ENCODE measurements at places on chromosomes 4 and X.

- DNase-seq: no peak
These were observed 72.0 kb upstream of the HHIP start for GRCh38 chr4:144574000-144574399.

DNA sequence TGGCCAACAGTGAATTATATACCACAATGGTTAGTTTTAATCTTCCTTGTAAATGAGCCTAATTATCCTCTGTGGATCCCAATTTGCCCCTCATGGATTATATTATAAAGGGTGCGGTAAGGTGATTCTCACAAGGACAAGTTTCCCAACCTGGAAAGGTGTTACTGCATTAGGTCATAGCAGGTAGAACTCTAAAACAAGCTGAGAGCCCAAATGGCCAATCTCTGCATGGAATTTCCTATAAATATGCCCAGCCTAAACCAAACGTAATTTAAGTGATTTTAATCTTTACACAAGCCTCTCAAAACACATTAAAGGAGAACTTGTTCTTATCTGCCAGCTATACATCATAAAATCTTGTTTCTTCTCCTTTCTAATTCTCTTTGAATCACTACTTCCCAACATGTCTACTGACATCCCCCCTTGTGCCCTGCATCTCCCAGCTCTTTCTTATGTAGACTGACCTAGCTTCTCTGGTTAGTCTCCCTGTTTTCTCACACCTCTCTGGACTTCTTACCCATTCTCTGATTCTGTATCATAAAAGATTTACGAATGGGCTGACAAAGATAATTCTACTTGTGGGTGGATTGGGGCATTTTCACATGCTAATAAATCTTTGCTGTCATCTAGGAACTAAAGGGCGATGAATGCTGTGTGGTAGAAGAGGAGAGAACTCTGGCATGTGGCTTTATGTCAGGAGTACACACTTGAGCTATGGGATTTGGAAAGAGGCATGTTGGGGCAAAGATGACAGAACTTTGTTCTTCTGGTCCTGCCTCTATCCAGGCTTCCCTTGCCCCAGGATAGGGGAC is 94.3 kb upstream of the PGRMC2 start:
- no peak for DNase-seq

GRCh38 chrX:66017659-66018170 is 22.2 kb downstream of the VSIG4 start:
- no peak for DNase-seq

- no peak for DNase-seq
These were observed 9.4 kb downstream of the INTU start for GRCh38 chr4:127642169-127642568.

- DNase-seq: peak; percentile 20
These were observed 46.8 kb upstream of the ELF2 start for GRCh38 chr4:139223682-139224317.

- peak; percentile 40 for DNase-seq
These were observed 32.3 kb upstream of the IRF2 start for GRCh38 chr4:184506527-184507121.

DNA sequence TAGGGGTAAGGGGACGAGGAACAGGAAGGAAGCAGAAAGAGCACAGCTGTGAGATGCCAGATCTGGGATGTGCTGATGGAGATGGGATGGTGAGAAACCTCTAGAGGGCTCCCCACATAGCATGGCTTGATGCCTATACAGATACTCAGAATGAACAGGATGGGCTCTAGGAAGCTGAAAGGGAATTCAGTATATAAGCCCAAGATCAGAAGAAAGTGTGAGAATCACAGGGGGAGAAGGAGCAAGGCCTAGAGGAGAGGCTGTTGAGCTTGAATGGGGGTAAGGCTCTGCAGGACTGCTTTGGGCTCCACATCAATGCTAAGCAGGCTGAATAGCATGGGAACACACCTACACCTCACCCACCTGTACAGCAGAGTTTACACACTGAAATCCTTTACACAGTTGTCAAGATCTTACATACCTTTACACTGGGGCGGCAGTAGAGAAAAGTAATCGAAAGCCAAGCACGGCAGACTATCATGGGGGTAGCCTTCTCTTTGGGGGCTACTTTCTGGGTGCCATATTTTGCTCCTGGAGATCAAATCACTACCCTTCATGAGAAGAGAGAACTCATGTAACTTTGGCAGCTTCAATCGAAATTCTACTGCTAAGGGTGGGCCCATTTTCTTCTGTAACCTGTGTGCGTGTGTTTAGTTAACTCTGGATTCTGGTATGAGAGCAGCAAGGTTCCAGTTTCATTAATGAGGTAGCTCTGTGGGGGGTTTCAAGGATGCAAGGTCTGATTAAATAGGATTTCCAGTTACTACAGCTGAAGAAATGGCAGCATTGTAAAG is 30.6 kb downstream of the HOPX start:
- DNase-seq: no peak

- no peak for DNase-seq
These were observed 519.0 kb downstream of the IL15 start for GRCh38 chr4:142155347-142155746.

- no peak for DNase-seq
These were observed 5.5 kb downstream of the SUV39H1 start for GRCh38 chrX:48702032-48702431.

DNA sequence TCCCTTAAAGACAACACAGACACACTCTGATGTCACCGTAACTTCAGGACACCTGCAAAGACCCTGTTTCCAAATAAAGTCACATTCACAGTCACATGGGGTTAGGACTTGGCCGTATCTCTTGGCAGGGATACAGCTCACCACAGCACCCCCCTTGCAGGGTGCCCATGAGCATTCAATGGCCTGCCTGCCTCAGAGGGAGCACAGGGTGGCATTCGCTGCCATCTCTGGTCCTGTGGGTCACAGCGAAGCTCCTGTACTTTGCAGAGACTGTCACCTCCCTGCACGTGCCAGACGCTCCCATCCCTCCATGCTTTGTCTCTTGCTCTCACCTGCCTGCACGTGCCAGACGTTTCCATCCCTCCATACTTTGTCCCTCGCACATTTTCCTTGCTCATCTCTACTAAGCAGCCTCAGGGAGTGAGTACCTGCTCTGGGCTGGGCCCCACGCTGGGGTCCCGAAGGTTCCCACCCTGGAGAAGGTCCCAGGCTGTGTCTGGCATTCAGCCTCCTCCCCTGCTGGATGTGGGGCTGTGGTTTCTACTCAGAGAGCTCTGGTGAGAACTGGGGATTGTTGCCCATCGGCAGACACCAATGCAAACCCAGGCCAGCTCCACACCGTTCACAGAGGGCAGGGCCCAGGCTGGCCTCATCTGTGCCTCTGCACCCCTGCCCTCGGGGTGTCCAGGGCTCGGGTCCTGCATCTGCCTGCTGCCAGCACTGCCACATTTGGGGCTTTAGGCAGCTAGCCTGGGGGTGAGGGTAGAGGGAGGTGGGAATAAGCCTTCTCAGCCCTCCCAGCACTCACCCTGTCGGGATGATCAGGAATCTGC is 15.8 kb downstream of the HTRA3 start:
- DNase-seq: no peak

- DNase-seq: no peak
These were observed 55.3 kb upstream of the GNRHR start for GRCh38 chr4:67809502-67809901.

DNA sequence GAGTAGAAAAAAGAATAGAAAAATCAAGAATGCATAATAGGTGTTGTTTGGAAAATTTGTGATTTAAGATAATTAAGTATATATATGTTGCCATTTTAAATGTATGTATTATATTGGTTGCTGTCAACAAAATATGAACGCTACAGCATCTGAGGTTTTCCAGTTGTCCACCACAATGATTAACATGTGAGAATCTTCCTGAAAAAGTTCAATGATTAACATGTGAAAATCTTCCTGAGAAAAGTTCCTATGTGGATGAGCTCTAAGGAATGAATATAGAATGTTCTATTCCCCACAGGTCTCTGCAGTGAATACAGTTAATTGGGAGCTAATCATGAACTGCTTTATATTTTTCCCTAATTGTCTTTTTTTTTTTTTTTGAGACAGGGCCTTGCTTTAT is 214.7 kb downstream of the CBR4 start:
- DNase-seq: no peak

GRCh38 chr4:184329659-184330400 is 112.2 kb upstream of the ENPP6 start:
- DNase-seq: no peak

DNA sequence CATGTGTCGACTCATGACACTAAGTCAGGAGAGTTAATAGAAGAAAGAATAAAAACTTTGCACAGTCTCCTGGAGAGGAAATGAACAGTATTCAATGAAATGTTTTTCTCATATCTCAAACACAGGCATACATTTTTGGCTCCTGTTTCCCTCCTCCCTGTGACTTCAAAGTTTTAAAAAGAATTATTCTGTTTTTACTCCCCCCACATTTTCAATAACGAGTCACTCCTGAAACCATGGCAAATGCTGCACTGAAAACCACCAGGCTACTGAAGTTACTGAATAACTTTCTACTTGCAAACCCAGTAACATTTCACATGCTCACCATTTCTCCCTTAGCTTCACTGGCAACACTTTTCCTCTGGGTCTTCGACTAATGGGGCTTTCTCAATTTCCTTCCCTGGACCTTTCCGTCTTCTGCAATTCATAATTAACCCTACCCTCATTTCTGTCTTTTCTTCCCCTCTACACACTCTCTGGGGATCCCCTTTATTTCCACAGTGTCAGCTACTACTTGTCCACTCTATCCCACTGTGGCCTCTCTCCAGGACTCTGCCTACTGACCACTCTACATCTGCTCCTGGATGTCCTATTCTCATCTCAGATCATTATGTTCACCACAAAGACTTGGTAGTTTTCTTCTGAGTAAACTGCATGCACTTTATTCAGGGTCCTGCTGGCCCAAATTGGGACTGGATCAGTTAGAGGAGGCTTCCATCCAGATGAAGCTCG is 225.8 kb upstream of the ETNPPL start:
- DNase-seq: no peak

GRCh38 chrX:152930516-152930915 is 32.6 kb downstream of the ZNF185 start:
- DNase-seq: no peak

GRCh38 chr4:43244688-43245382 is 352.3 kb downstream of the GRXCR1 start:
- no peak for DNase-seq

DNA sequence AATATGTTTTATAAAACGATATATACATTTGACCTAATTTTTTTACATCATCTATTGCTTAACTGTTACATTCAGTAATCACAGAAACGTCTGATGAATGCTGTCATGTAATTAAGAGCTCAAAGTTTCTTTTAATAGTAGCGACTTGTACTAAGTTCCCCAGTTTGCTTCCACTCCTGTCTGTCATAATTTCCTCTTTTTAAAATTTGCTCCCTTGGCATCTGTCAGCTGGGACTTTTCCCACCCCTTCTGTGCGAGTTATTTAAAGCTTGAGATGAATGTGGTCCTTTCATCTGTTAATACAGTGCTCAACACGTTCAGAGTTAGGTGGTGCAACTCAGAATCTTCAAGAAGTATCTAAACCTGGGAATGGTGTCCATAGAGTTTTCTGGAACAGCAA is 1.2 kb downstream of the RAP1GDS1 start:
- no peak for DNase-seq

GRCh38 chr4:4260185-4260751 is 12.2 kb upstream of the TMEM128 start:
- no peak for DNase-seq

DNA sequence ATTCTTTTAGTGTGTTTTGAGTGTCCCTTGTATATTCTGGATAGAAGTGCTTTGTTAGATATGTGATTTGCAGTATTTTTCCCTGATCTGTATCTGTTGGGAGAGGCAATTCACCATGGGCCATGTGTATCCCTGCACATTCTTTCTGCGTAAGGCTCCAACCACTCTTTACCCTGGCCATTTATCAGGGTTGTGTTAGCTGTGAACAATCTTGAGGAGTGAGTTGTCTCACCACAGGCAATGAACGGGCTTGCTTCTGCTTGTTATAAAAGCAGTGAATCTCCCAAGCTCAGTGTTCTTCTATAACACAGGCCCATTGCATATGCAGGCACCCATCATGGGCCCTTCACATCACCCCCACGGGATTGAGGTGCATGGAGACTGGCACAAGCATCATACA is 18.9 kb upstream of the SMIM10 start:
- no peak for DNase-seq

DNA sequence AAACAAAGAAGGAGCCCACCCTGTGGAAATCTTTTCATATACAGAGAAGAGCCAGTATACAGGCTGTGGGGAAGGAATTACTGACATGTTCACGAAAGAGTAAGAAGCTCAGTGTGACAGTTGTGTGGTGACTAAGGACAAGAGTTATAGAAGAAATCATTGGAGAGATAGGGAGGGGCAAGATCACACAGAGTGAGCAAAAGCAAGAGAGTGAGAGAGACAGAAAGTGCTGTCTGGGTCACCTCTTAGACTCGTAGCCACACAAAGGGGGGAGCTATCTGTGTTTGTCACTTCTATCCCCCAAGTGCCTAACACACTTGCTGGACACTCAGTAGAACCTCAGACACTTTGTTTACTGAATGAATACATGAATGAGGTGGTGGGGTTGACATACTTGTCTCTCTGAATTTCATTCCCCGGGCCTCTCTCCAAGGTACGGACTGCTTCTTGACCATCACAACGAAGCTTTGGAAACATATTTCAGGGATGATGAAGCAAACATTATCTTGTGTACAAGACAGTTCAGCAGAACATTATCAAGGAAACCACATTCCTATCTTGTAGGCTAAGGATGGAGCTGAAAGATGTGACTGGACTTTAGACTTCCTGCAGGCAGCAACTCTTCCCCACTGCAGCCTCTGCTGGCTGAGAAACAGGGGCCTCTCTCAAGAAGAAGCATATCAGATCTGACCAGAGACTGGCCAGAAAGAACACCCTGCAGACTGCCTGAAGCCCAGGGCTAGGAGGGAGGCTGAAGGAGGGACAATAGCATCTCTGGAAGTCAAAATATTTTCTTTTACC is 168.2 kb downstream of the AMELX start:
- DNase-seq: no peak

GRCh38 chr4:74724979-74725378 is 69.3 kb downstream of the BTC start:
- DNase-seq: no peak

- DNase-seq: no peak
These were observed 22.4 kb downstream of the LPAR4 start for GRCh38 chrX:78769946-78770345.

GRCh38 chrX:22024577-22024976 is 7.5 kb upstream of the PHEX start:
- no peak for DNase-seq

GRCh38 chr4:4618847-4619246 is 77.0 kb upstream of the STX18 start:
- DNase-seq: no peak

GRCh38 chrX:8245411-8245810 is 74.3 kb upstream of the VCX2 start:
- no peak for DNase-seq

Measured in stimulated activated CD4-positive, alpha-beta T cell treated with anti-CD3 and anti-CD28 coated beads, Interleukin-12 subunit alpha, Interleukin-12 subunit beta, amount 100 ng/mL, for 48 hours (primary cell).